ENCODE measurements at places on chromosomes 4 and X.

- no peak for DNase-seq
These were observed 89.9 kb downstream of the PLS3 start for GRCh38 chrX:115650916-115651315.

GRCh38 chr4:112823156-112823555 lies 186.2 kb downstream of the LARP7 start:
- no peak for DNase-seq

DNA sequence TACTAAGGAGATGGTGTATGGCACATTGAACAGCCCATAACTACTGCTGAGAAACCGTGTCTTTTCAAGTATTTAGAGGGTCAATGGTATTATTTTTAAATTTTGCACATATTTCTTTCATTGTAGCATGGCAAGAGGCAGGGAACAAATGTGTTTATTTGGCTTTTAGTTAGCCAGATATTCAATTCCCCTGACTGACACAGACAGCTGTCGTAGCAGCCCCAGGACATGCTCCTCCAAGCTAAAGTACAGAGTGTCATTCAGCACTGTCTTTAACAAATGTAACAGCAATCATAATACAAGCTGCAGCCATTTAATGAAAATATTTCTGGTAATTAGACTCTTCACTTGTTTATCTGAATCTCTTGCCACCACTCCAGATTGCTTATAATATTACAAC lies 687.1 kb downstream of the KLHL13 start:
- no peak for DNase-seq

- no peak for DNase-seq
These were observed 1130.0 kb downstream of the STPG2 start for GRCh38 chr4:97013309-97013708.

DNA sequence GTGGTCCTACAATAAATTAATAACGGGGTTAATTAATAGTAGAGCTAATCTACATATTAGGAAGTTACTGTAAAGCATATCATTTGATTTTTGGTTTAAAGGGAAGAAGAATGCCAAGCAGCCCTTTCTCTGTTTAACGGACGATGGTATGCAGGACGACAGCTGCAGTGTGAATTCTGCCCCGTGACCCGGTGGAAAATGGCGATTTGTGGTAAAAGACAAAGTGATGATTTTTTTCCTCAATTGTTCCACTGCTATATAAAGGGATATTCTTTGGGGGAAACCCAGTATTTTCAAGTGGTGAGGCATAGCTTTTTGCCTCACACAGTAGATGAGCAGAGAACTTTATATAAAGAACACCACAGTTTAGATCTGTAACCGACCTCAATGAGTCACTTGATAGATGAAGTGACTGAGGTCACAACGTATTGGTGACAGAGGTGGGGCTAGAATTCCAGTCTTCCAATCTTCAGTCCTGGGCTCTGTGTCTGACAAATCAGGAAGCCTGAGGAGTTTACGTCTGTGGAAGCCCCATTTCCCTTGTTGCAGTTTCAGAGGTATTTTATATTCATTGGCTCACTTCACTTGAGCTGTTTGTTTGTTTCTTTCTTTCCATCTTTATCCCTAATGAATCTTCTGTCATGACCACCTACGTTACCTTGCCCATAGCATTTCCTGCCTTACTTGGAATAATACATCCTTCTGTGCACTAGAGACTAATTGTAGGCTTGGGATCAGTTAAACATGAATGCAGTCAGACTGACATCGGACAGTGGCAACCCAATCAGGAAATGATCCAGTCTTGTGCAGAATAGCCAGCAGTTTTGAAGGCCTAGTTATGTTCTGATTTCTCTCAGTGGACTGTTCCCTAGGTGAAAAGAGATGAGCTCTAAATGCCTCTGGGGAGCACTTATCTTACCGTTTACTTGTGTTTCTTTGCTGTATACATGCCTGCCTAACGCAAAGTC lies 30.1 kb downstream of the ZRSR2 start:
- DNase-seq: no peak

DNA sequence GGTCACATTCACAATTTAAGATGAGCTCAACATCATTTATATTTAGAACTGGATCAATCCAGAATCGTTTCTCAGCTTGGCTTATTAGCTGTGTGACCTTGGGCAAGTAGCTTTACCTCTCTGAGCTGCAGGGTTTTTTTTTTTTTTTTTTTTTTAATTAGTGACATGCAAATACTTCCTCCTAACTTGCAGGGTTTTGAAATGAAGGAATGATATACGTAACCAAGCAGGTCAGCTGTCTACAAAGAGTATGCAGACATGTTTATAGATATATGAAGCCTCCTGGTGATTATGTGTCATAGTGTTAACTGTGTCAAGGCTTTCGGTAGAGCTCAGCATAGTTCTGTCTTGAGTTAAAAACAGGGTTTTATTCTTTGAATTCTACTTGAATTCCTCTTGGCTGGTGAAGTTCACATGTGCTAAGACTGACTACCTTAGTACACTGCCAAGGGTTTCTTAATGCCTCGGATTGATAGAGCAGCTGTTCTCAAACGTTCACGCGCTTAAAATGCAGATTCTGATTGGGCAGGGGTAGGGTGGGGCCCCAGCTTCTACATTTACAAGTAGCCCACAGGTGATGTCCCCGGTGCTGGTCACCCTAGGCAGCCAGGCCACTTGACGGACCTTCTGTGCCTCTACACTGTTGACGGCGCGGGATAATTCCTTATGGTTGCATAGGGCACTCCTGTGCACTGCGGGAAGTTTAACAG lies 654 bp upstream of the STS start:
- peak; percentile 13 for DNase-seq

Measured in activated B cell treated with CpG ODN at 0.5 μM for 24 hours (primary cell).